ENCODE measurements at places on chromosomes 3 and 15.

DNA sequence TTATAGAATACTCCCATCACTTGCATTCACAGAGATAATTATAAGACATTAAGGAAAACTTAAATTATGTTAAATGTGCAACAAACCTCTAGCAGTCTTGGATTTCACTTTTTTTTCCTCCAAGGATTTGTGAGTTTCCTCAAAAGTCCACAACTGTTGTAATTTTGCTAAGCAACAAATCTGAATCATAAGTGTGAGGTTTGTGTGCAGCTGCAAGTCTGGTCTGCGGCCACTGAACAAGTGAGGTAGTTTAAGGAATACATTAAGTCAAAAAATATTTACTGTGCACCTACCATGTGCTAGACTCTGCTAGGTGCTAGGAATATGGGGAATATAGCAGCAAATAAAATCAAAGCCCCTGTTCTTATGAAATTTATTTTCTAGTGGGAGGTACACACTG, 70.2 kb downstream of the LRRC28 start:
- no peak for DNase-seq

GRCh38 chr3:79264892-79265291, 502.9 kb downstream of the ROBO1 start:
- no peak for DNase-seq

GRCh38 chr3:122598556-122598955, 21.1 kb downstream of the PARP15 start:
- no peak for DNase-seq

- peak; percentile 62 for DNase-seq
These were observed 128.4 kb downstream of the RAP2B start for GRCh38 chr3:153290268-153291015.
